ENCODE measurements at places on chromosomes 1 and 21. TPM values are rescaled to one million over a fixed set of nuclear protein-coding genes. Genes with fewer than 3 reads are reported as not detected.

The CD1E gene
- total RNA-seq: not detected

The INAVA gene
- 48.7 TPM for total RNA-seq

The AADACL3 gene
- total RNA-seq: not detected

The INSRR gene
- total RNA-seq: not detected

The FBXO2 gene
- total RNA-seq: 3.9 TPM

The SLAMF7 gene
- total RNA-seq: not detected

The ITLN1 gene
- not detected for total RNA-seq

The GMEB1 gene
- 6.7 TPM for total RNA-seq

The SEC16B gene
- 25.5 TPM for total RNA-seq

The PCP4 gene
- not detected for total RNA-seq

The SH3BP5L gene
- total RNA-seq: 28.4 TPM

The KIFAP3 gene
- 69.9 TPM for total RNA-seq

The PDC gene
- total RNA-seq: not detected

The TRIM63 gene
- total RNA-seq: not detected

The FCRL5 gene
- total RNA-seq: not detected

The ABCG1 gene
- 4.6 TPM for total RNA-seq

All from Caki2 (cell line).